T-cell (primary cell): ENCODE measurements at places on chromosomes 7 and 10. TPM values are rescaled to one million over a fixed set of nuclear protein-coding genes. Genes with fewer than 3 reads are reported as not detected.

- no peaks in the 10 kb centered on the region for H3K27me3 ChIP-seq
- no peak overlapping the region for H3K27ac ChIP-seq
- H3K4me3 ChIP-seq = no peak overlapping the region
- H3K36me3 ChIP-seq = no peaks in the 10 kb centered on the region
- DNase-seq = no peak
Observed at GRCh38 chr7:157136372-157136771, 2.4 kb upstream of the UBE3C start.

- no peaks in the 10 kb centered on the region for H3K4me1 ChIP-seq
- no peak overlapping the region for H3K4me3 ChIP-seq
- H3K27me3 ChIP-seq = peaks cover 11% of the 10 kb centered on the region
- H3K36me3 ChIP-seq = no peaks in the 10 kb centered on the region
- no peak overlapping the region for H3K27ac ChIP-seq
Observed at GRCh38 chr7:130385600-130386066, 5.3 kb downstream of the CPA1 start.

DNA sequence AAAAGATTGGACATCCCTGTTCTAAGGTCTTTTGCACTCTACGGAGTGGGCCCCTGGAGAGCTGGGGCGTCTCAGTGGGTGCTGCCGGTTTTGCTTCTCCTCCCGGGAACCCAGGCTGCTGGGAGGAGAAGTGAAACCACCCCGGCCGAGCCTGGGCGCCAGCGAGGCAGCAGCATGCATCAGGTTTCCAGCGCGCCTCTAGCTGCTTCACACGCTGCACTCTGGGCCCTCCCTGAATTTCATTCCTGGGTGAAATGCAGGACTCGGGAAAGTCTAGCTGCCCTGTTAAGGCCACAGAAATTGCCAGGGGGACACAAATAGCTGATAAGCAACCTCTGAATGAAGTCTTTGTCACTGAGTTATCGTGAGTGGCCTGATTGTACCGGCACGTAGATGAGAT is 127.4 kb downstream of the TRRAP start:
- H3K4me1 ChIP-seq = no peaks in the 10 kb centered on the region
- H3K4me3 ChIP-seq = no peak overlapping the region
- no peaks in the 10 kb centered on the region for H3K27me3 ChIP-seq
- no peak for DNase-seq
- H3K27ac ChIP-seq = no peak overlapping the region

The GIMAP7 gene
- 76.8 TPM for total RNA-seq

The CRYGN gene
- total RNA-seq = not detected

The NPY4R gene
- not detected for total RNA-seq

DNA sequence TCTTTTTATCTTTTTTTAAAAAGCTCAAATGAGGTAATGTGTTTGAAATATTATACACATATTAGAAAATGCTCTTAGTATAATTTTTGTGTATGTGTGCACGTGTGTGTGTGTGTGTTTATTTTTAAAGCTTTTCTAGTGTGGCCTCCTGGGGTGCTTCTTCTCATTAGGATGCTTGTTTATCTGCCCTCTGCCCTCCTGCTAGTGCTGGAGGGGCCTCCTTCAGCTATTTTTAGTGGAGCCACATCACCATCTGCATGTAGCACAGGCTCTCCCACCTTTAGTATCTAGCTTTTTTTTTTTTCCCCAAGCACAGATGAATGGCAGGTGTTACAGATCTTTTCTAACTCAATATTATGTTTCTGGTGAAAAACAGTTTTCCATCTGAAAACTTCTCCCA is 155.7 kb upstream of the TMEM229A start:
- H3K27me3 ChIP-seq = no peaks in the 10 kb centered on the region
- no peaks in the 10 kb centered on the region for H3K36me3 ChIP-seq
- no peaks in the 10 kb centered on the region for H3K4me1 ChIP-seq
- no peak for DNase-seq

The TRPV5 gene
- total RNA-seq = not detected

- no peak overlapping the region for H3K27ac ChIP-seq
- H3K27me3 ChIP-seq = no peaks in the 10 kb centered on the region
- no peak overlapping the region for H3K4me3 ChIP-seq
- DNase-seq = no peak
- H3K4me1 ChIP-seq = no peaks in the 10 kb centered on the region
Observed at GRCh38 chr10:29609696-29610095, 25.1 kb downstream of the SVIL start.

DNA sequence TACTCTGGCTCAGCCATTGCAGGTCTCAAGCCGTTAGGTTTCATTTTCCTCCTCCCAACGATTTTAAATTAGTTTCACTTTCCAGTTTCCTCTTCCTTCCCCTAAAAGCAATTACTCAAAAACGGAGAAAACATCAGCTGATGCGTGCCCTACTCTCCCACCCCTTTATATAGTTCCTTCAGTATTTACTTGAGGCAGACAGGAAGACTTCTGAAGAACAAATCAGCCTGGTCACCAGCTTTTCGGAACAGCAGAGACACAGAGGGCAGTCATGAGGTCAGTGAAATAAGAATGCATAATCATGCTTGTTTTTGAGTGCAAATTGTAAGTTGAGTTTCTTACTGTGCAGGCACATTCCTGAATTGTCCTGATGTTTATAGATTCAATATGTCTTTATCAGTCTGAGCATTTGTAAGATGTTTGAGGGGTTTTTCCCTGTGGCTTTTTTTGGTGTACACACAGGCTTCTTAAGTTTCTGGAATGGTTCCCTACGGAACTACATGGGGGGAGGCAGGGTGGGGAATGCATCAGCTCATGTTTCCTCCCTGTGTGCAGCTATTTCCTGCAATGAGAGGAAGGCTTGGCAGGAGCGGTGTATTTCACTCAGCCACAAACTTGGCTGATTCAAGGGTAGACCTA is at the start of gene IFIT3:
TSS of gene IFIT3 (plus strand) at position 195 of the 639 bp plus-strand sequence. CDS start at position 272, 77 bp downstream.
- H3K27ac ChIP-seq = peak within 1 kb of the TSS; percentile 66
- H3K36me3 ChIP-seq = no peaks in the 10 kb centered on the region
- no peak for DNase-seq
- H3K4me3 ChIP-seq = peak within 1 kb of the TSS; percentile 64

GRCh38 chr7:23594879-23595604 is 2.1 kb upstream of the CCDC126 start:
- no peaks in the 10 kb centered on the region for H3K27me3 ChIP-seq
- no peak overlapping the region for H3K4me3 ChIP-seq
- DNase-seq = no peak
- H3K36me3 ChIP-seq = no peaks in the 10 kb centered on the region

- no peaks in the 10 kb centered on the region for H3K4me1 ChIP-seq
- H3K27ac ChIP-seq = no peak overlapping the region
- no peaks in the 10 kb centered on the region for H3K36me3 ChIP-seq
- H3K27me3 ChIP-seq = no peaks in the 10 kb centered on the region
- DNase-seq = no peak
- H3K4me3 ChIP-seq = no peak overlapping the region
Observed at GRCh38 chr10:4894335-4894734, 68.3 kb downstream of the AKR1E2 start.

DNA sequence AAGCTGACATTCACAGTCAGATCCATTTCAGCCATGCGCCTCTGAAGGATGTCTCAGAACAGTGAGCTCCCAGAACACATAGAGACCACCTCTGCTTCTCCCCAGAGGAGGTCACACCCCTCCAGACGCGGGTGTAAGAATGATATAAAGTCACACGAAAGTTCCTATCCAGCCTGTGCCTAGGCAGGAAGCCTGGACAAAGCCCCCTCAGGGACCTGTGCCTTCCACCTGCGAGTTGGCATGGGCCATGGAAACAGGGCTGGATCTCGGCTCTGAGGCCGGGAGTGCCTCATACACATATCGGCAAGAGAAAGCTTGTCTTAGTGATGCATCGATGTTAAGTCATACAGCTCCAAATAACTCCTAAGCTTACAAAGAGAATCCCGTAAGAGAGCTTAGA is 5.0 kb downstream of the VIPR2 start:
- H3K4me1 ChIP-seq = peaks cover 14% of the 10 kb centered on the region
- no peaks in the 10 kb centered on the region for H3K27me3 ChIP-seq
- H3K27ac ChIP-seq = no peak overlapping the region
- H3K4me3 ChIP-seq = no peak overlapping the region
- no peaks in the 10 kb centered on the region for H3K36me3 ChIP-seq
- DNase-seq = no peak
